ENCODE measurements at places on chromosomes 1 and 21.

- no peak for DNase-seq
Measured at GRCh38 chr1:165542647-165543046, 1.2 kb upstream of the LRRC52 start.

GRCh38 chr1:155051777-155052398 lies 772 bp downstream of the ADAM15 start:
- DNase-seq: peak; percentile 59

- DNase-seq: no peak
Measured at GRCh38 chr21:30468900-30469714, 11.1 kb downstream of the KRTAP19-1 start.

GRCh38 chr1:228541725-228542124 lies 54.5 kb downstream of the RNF187 start:
- DNase-seq: no peak

DNA sequence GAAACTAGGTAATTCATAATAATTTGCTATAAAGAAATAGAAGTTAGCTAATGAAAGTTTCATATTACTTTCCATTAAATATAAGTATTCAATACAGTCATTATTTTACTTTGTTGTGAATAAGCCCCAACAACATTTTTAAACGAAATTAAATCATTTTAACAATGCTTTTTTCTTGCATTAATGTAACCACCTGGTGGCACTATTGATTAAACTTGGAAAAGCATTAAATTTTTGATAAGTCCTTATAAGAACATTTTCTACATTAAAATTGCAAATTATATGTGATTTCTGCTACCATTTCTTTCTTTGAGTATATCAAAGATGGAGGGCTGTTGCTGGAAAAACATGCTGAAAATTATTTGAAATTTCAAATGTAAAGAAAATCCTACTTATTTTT lies 918.8 kb upstream of the TMPRSS15 start:
- no peak for DNase-seq
